ENCODE measurements at places on chromosomes 2 and 18.
A peak's percentile ranks its signal among the peaks of the same experiment; 100 is the strongest.

DNA sequence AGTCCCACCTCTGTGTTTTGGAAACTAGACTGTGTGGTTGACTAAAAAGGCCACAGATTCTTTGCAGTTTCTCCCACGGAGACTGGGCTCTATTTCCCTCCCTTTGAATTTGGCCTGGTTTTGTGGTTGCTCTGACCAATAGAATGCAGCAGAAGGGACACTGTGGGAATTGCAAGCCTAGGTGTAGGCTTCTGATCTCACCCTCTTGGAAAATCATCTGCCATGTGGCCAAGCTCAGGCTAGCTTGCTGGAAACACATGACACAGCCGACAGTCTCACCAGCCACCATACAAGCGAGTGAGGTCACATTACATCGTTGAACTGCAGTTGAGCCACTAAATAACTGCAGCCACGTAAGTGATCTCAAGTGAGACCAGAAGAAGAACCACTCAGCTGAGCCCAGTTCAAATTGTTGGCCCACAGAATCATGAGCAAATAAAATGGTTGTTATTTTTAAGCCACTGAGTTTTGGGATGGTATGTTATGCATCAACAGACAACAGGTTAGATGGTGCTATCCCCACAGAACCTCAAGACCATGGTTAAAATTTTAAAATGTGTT, 319.1 kb upstream of the MEX3C start:
- DNase-seq = no peak

GRCh38 chr2:109213646-109214433, 84.8 kb downstream of the SH3RF3 start:
- DNase-seq = no peak

DNA sequence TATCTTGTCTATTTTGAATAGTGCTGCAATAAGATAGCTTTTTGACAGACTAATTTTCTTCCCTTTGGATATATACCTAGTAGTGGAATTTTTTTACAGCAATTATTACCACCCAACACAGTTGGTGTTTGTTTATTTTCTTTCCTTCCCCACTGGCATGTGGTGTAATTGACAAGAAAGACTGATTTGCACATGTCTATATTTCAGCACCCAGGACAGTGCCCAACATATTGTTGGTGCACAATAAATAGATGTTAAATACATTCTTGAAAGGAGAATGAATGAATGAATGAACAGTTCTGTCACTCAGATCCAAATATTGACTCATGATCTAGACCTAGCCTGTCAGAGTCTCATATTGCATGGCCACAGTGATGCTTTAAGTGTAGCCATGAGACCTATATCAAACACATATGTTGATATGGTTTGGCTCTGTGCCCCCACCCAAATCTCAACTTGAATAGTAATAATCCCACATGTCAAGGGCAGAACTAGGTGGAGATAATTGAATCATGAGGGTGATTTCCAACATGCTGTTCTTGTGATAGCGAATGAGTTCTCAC, 538.2 kb downstream of the NYAP2 start:
- DNase-seq = no peak

GRCh38 chr2:46000660-46001059, 296.5 kb upstream of the EPAS1 start:
- no peak for DNase-seq

- DNase-seq = no peak
Measured at GRCh38 chr2:16096962-16097361, 156.6 kb downstream of the MYCN start.

GRCh38 chr18:370751-371608, 103.1 kb upstream of the THOC1 start:
- DNase-seq = no peak

- no peak for DNase-seq
Measured at GRCh38 chr2:235170016-235170415, 218.2 kb downstream of the SH3BP4 start.

DNA sequence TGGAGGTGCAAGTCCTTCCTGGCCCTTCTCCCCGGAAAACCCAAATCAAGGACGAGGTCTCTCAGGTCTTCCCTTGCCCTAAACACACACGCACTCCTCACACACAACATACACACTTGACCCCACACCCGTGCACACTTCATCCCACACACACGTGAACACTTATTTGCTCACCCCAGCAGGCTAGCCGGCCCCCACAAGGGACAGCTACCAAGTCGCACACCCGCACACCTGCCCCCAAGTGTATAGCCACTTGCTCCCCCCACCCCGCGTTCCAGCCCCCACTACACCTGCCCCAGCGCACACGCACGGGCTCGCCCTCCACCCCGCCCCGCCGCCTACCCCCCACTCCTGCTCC, 359 bp downstream of the TGFBRAP1 start:
- DNase-seq = no peak

GRCh38 chr2:232292395-232293154, 86.0 kb upstream of the ALPP start:
- DNase-seq = no peak

GRCh38 chr2:12352889-12353288, 363.8 kb upstream of the TRIB2 start:
- peak; percentile 92 for DNase-seq

DNA sequence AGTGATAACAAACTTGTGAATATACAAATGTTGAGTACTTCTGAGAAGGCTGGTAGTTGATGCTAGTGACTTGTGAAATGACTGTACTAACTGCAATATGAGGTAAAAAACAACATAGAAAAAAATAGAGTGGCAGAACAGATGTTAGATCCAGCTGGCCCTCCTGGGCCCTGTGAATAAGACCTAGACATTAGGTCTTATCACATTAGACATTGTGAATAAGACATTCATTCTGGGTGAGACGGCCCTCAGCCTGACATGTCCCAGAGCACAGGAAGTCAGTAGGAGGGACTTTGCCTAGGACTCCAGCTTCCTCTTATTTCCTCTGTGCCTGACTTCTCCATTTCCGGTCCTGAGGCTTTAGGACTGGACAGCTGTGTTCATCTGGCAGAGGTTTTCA, 22.9 kb downstream of the DOK1 start:
- no peak for DNase-seq

GRCh38 chr2:54287532-54287931, 31.5 kb upstream of the TSPYL6 start:
- DNase-seq = no peak

GRCh38 chr2:189885368-189885767, 101.1 kb downstream of the PMS1 start:
- DNase-seq = no peak

Measured in NCI-H1092 treated with DMSO at 0.1 percent for 48 hours (cell line).